ENCODE measurements at places on chromosomes 2 and 18. TPM values are rescaled to one million over a fixed set of nuclear protein-coding genes. Genes with fewer than 3 reads are reported as not detected.

HAAO gene
- total RNA-seq, result 10.2 TPM

SPDYA gene
- total RNA-seq, result 0.49 TPM

ZNF512 gene
- total RNA-seq, result 22.9 TPM

LIMS4 gene
- 3.8 TPM for total RNA-seq

MGAT4A gene
- total RNA-seq, result 30.8 TPM

SH3BP4 gene
- total RNA-seq, result 35.6 TPM

NT5DC4 gene
- total RNA-seq, result not detected

CYP26B1 gene
- total RNA-seq, result 106 TPM

CERKL gene
- not detected for total RNA-seq

MTCL1 gene
- total RNA-seq, result 3.2 TPM
